Heart left ventricle (tissue), 16 donors: ENCODE measurements at places on chromosomes 4 and X. TPM values are rescaled to one million over a fixed set of nuclear protein-coding genes. Genes with fewer than 3 reads are reported as not detected.

ANKRD37 gene
- 10.6 TPM for total RNA-seq

DNA sequence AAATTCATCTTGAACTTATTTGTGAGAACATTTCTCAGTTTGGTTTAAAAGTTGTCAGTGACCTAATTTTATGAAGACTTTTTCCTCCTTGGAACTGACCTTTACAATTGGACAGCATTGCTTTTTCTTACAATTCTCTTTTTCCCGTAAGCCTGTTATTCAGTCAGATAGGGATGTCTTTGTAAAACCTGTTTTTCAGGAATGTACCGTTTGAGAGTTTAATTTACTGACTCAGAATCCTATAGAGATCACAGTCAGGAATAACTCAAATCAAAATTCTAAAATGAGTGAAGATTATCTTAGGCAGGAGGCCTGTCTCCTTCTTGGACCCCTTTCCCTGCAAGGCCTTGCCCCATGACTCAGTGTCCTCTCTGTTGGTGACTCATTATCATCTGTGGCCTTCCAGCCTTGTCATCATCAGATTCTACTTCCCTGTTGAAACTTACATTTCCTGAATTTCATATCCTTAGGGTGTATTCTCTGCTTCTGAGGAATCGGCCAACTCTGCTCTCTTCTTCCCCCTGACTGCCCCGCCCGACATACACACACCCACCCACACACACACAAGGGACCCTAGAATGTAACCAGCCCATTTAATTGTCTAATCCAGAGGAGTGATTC lies 99.8 kb downstream of the ARHGAP10 start:
- no peaks in the 10 kb centered on the region for H3K27me3 ChIP-seq
- H3K4me3 ChIP-seq: no peak overlapping the region
- DNase-seq: peak; percentile 39

- H3K4me3 ChIP-seq: no peak overlapping the region
- H3K4me1 ChIP-seq: no peaks in the 10 kb centered on the region
- no peak overlapping the region for H3K27ac ChIP-seq
- no peaks in the 10 kb centered on the region for H3K27me3 ChIP-seq
- no peak for DNase-seq
These were observed 17.1 kb downstream of the RCHY1 start for GRCh38 chr4:75497133-75497532.

DNA sequence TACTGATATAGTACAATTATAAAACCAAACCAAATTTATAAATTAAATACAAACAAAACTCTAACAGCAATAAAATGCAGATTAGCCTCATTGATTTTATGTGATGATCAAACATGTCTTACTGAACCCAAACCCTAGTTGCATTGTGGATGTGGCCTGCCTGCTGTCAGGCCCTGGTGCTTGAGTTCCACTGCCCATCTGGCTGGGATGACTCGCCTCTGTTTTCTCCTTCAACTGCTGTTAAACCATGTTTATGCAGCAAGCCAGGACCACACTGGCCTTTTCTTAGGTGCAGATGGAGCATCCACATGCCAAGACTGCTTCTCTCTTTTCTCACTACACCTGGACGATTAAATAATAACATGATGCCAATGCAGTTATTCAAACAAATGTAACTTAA lies 22.6 kb downstream of the NAP1L5 start:
- H3K36me3 ChIP-seq: peaks cover 81% of the 10 kb centered on the region
- no peaks in the 10 kb centered on the region for H3K4me1 ChIP-seq
